ENCODE measurements at places on chromosomes 11 and 22.

- no peak for DNase-seq
Observed at GRCh38 chr22:26953012-26953883, 295.9 kb downstream of the MIAT start.

DNA sequence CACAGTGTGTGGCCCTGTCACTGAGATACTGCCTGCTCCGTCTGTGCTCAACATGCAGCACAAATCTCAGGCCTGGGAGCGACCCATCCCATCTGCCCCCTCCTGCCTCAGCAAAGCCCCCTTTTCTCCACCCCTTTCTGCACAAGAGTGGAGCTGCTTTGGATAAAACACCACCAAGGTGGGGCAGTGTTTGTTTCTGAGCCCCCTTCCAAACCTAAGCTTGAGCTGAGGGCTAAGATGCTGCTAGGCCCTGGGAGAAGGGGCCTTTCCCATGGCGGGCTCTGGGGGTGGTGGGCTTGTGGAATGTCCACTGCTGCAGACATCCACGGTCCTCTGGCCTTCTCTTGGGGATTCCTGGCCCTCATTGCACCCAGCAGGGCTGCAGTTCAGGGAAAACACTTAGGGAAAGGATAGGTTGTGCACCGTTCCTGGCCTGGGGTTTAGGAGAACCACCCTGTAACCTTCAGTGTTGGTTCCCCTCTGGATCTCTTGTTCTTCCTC is 594.1 kb downstream of the TBC1D22A start:
- no peak for DNase-seq

- no peak for DNase-seq
Observed at GRCh38 chr11:121958323-121958970, 157.6 kb downstream of the BLID start.

DNA sequence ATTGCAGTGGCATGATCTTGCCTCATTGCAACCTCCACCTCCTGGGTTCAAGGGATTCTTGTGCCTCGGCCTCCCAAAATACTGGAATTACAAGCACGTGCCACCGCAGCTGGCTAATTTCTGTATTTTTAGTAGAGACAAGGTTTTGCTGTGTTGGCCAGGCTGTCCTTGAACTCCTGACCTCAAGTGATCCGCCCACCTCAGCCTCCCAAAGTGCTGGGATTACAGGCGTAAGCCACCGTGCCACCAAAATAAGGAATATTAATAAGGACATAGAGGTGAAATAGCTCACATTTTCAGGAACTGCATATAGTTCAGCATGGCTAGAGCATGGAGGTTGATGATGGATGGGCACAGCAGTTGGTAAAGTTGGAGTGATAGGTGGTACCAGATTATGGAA is 21.4 kb downstream of the ARHGEF12 start:
- no peak for DNase-seq

DNA sequence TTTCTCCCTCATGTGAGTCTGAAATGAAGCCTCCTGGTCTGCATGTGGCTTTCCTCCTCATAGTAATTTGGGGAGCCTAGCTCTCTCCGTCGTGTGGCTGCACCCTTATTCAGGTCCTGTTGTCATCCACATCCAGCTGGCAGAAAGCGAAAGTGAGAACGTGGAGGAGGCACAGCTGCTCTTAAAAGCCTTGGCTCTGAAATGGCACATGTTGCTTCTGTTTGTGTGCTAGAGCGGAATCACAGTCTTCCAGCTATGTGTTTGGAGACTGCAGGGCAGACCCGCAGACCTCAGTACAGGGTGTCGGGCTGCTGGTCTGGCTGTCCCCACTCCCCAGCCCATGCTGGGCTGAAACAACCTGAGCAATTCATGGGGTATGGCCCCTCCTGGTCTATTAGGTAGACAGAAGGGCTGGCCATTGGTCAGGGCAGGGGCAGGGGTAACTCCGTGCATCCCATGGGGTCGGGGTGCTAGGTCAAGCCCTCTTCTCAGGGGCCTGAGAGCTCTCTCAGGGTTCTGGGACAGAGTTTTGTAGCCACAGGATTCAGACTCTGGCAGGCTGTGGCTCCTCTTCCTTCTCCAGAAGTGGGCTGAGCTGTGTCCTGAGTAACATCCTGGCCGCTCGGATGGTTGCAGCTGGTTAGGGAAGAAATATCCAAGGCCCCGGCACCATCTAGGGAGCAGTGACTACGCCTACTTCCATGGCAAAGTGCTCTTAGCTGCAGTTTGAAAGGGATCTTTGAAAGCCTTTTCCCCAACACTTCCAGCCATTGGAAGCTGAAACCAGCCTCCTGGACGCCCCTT is 50.6 kb downstream of the C11orf96 start:
- DNase-seq, result no peak

GRCh38 chr11:26070714-26071380 is 261.1 kb upstream of the ANO3 start:
- no peak for DNase-seq

GRCh38 chr11:70926543-70927201 is 325.7 kb downstream of the SHANK2 start:
- no peak for DNase-seq

DNA sequence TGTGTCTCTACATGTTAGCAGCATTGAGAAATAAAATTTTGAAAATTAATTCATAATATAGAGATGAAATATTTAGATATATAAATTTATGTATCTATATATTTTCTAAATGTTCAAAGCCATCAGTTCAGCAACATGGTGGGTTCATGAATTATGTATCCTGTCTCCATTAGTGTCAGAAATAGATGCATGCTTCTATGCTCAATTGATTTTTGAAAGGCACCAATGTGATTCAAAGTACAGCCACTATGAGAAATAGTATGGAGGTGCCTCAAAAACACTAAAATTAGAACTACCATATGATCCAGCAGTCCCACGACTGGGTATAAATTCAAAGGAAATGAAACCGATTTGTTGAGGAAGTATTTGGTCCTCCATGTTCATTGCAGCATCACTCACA is 128.6 kb upstream of the SYN3 start:
- no peak for DNase-seq

- no peak for DNase-seq
Observed at GRCh38 chr11:102530558-102530957, at the start of gene MMP7. Gene MMP7, minus strand, starts transcription at chr11:102530747. Its CDS starts 47 bp downstream, at chr11:102530700.

DNA sequence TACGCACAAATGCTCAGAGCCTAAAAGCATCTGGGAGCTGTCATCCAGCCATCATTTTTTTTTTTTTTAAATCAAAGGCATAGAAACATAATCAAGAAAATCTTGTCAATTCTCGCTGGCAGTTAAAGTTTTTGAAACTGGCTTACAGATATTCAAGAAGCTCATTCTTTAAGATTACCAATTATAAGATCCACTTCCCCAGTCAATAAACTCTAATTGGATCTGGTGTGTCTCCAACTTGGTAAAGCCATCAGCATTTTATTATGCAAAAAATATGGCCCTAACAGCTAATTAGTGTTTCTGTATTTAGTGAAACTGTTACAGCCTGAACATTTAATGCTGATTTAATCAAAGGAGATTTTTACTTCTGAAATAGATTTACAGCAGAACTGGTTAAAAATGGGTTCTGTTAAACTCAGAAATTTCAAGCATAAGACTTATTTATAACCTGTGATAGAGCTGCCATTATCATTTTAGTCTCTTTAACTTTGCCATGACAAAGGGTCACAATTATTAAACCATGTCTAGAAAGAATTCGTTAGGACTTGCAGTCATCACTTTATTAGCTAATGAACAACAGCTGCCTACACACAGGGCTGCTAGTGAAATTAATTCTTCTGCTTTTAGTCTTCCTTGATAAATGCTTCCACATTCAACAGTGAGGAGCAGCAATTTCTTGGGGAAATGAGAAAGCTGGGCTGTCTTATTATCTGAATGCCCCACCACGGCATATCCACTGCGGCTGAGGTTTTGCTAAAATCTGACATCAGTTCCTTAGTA is 176.4 kb upstream of the PITPNB start:
- DNase-seq, result no peak

- DNase-seq, result no peak
Observed at GRCh38 chr22:19966908-19967750, 25.5 kb upstream of the TXNRD2 start.

- DNase-seq, result no peak
Observed at GRCh38 chr11:37407461-37407860, 809.4 kb upstream of the RAG2 start.

GRCh38 chr11:19892876-19893275 is 180.2 kb downstream of the NAV2 start:
- no peak for DNase-seq

GRCh38 chr11:128776424-128777284 is 82.8 kb downstream of the FLI1 start:
- DNase-seq, result peak; percentile 78

DNA sequence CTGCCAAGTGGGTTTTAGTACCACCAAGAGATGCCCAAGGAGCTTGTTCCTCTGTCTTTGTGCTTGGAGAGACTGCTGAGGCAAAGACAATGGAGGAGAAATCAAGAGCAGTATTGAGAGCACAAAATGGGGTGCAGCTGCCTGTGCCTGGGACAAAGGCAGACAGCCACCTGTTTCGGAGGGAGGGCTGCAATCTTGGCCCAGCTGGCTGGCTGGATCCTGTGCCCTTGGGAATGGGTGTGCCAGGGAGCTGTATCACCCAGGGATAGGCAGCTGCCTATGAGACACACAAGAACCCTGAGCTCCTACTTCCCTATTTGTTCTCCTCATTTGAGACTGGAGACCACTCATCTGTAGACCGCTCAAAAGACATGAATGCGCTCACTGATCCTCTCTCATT is 23.3 kb upstream of the CHRM4 start:
- DNase-seq, result no peak

GRCh38 chr11:113458189-113458588 is 17.0 kb downstream of the DRD2 start:
- DNase-seq, result no peak

DNA sequence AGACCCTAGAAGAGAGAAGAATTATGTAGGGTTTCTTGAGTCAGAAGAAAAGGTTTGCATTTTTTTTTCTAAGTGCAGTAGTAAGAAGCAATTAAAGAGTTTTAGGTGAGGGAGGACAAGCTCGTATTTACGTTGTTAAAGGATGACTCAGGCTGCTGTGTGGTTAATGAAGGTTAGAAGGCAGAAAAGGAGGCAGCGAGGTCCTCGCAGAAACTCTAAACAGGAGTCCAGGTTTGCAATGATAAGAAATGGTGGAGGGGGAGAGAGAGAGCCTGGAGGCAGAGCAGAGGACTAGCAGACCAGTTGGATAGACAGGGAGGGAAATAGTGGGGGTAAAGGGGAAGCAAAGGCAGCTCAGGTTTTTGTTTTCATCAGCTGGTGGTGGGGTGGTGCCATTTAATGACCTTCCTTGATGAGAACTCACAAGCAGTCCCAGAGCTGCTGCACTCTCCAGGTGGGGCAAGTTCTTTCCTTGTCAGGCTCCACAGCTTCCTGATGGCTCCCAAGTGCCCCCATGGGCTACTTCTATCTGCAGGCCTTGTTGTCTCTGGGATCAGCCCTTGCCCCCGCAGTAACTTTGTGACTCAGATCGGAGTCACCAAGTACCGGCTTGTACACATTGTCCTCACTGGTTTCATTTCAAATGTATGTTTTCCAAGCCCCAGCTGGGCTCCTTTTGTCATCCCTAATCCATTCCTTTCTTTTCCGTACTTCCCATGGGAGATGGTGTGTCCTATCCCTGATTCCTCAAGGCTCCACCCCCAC is 8.3 kb upstream of the INSC start:
- no peak for DNase-seq

- DNase-seq, result no peak
Observed at GRCh38 chr22:44823396-44823795, 71.0 kb downstream of the ARHGAP8 start.

DNA sequence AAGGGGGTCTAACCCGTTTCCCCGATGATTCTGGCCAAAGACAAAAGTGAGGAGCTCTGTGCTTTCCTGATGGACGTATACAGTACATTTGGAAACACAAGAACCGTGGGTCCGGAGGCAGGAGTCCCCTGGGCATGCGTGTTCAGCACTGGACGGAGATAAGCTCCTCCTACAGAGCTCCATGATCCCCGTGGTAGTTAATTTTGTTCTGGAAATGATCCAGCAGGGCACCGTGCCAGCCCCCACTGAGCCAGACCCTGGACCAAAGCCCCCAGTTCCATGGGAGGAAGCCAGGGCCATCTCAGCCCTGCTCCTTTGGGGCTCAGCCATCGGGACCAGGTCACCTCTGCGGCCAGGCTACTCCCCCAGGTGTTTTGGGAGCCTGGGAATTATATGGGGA is 83.3 kb downstream of the TRMU start:
- no peak for DNase-seq

DNA sequence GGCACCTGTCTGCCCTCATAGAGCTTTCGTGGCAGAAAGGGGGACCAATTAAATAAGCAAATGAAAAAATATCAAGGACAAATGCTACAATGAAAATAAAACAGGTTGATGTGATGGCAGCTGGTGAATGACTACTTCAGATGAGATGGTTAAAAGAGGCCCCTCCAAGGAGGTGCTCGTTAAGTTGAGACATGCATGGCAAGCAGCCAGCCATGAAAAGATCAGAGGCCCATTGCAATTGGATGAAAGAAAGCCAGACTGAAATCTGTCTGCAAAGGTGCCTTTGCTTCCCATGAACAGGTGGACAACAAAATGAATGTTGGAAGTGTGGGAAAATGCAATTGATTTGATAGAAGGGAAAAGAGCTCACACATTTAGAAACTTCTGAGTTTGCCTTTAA is 848 bp upstream of the TRPC6 start:
- peak; percentile 16 for DNase-seq

All from nephron progenitor cell (in vitro differentiated cells).